ENCODE measurements at places on chromosomes 2 and 18. TPM values are rescaled to one million over a fixed set of nuclear protein-coding genes. Genes with fewer than 3 reads are reported as not detected.

AGXT gene
- total RNA-seq = not detected

SMCHD1 gene
- total RNA-seq = 47.3 TPM

CHRNA1 gene
- total RNA-seq = 0.90 TPM

EMX1 gene
- not detected for total RNA-seq

MAP3K19 gene
- not detected for total RNA-seq

DNA sequence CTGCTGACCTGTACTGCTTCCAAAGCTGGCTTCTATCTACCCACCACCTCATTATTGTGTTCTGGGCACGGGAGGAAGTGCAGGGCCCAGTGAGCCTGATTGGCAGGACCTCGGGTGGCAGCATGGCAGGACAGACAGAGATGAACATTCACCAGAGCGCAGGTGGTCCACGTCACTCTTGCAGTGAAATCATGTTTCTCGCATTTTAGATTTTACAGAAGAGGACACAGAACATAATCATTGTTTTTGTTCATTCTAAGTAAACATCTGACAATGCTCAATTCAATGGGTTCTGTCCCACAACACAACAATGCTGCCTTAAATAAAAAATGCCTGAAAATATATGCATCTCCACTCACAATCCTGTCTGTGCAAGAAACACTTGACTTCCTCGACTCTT lies 11.5 kb upstream of the BIN1 start:
- H3K27ac ChIP-seq = no peak overlapping the region
- no peaks in the 10 kb centered on the region for H3K36me3 ChIP-seq
- DNase-seq = no peak
- peaks cover 13% of the 10 kb centered on the region for H3K27me3 ChIP-seq

DNA sequence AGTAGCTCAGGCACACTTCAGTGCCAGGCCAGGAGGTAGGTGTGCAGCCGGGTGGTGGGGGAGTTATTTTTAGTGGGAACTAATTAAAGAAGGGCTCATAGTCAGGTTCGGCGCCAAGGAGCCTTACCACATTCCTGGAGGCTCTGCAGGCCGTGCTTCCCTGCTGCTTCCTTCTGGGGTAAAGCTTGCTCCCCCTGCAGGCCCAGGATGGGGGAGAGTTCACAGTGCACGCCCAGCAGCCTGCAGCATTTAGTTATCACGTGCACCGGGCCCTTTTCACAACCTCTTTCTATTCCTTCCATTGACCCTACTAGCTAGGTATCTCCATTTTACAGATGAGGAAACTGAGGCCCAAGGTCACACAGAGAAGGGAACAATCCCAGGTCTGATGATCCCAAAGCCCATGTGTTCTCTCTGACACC lies 2.5 kb downstream of the KCNF1 start:
- no peaks in the 10 kb centered on the region for H3K27me3 ChIP-seq
- H3K36me3 ChIP-seq = no peaks in the 10 kb centered on the region
- no peak for DNase-seq

DNA sequence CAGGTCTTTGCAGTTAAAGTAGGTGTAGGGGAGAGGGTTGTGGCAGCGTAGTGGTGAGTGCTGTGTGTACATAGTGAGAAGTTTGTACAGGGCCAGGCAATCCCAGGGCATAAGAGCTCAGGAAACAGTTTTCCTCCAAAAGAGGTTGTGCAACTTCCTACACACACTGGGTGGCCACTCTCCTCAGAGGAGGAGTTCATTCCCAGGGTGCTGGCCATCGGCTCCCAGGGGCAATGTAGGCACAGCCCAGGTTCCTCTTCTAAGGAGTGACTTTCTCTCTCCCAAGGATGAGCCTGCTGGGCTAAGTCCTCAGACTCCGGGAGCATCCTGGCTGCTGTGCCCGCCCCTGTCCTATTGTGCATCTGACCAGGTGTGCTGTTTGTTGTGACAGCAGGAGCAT lies 3.0 kb downstream of the ACOXL start:
- no peak overlapping the region for H3K4me3 ChIP-seq
- H3K36me3 ChIP-seq = no peaks in the 10 kb centered on the region
- H3K27me3 ChIP-seq = peaks cover 62% of the 10 kb centered on the region
- no peak for DNase-seq

- DNase-seq = peak; percentile 78
- 0 out of 2 replicates have a peak overlapping the region, but pooled peaks have one; percentile 14 for H3K27ac ChIP-seq
- H3K4me1 ChIP-seq = peaks cover 5% of the 10 kb centered on the region
Observed at GRCh38 chr2:42117923-42118753, 51.0 kb upstream of the EML4 start.

DNA sequence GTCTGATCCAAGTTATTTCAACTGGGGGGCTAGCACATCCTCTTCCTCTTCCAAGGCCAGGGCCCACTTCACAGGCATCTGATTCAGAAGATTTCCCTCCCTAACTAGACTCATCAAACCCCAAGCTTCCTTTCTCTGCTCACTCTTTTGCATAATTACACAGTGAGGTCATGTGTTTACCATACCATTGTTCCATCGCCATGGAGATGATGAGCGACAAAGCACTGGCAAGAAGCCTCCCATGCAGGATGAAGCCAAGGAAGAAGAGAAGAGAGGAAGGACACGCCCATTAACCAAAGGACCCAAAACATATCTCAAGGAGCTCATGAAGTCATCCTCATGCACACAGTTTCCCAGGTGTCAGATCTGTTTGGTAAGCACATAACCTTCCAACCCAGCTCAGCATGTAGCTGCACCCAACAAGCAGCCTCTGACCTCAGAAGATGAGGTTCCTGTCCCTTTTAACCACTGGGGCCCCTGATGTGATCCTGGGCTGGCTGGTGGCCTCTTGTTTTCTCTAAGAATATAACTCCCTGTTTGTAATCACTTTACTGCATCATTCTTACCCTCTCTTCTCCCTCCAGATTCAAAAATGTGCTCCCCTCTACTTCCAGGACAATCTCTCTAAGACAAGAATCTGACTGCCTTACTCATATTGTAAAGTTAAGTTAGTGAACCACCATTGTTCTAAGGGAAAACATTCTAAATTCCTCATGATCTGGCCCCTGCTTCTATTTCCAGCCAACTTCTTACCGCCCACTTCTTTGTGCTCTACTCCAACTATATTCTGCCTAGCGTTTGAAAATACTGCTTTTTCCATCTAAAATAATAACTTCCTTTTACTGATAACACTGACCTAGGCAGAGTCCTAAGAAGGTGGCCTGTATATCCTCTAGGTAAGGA lies 190.1 kb downstream of the TTC32 start:
- H3K27me3 ChIP-seq = no peaks in the 10 kb centered on the region
- no peaks in the 10 kb centered on the region for H3K36me3 ChIP-seq
- H3K4me1 ChIP-seq = peaks cover 8% of the 10 kb centered on the region
- H3K4me3 ChIP-seq = no peak overlapping the region

GRCh38 chr2:220440731-220441130 lies 813.3 kb downstream of the SLC4A3 start:
- H3K27me3 ChIP-seq = no peaks in the 10 kb centered on the region
- no peak overlapping the region for H3K27ac ChIP-seq
- no peak overlapping the region for H3K4me3 ChIP-seq
- H3K36me3 ChIP-seq = no peaks in the 10 kb centered on the region

DNA sequence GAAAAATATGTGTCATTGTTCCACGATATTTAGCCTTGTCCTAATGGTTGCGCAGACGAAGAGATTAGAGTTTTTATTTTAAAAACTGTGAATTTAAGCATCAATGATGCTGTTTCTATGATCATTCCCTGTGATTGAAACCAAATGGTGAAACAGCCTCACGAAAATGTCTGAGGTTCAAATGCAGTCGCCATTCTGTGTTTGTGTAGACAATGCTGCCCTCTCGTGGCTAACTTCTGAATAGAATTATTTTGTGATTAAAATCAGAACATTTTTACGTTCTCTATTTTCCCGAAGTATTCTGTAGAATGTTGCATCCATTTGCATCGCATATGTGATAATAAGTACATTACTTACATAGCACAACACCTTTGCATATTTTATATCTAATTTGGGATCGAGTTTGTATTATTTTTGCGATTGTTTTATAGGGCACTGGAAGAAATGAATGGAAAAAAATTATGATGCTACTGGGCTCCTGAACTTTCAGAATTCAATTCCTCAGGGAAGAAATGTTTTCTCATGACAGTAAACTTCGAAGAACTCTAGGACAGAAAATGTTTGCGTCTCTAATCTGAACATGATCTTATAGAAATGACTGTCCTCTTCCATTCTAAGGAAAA lies 54.8 kb upstream of the CREB1 start:
- H3K36me3 ChIP-seq = no peaks in the 10 kb centered on the region
- peak; percentile 68 for DNase-seq
- no peaks in the 10 kb centered on the region for H3K27me3 ChIP-seq
- peaks cover 10% of the 10 kb centered on the region for H3K4me1 ChIP-seq
- H3K4me3 ChIP-seq = no peak overlapping the region

- DNase-seq = peak; percentile 82
- no peaks in the 10 kb centered on the region for H3K36me3 ChIP-seq
- H3K4me1 ChIP-seq = peaks cover 15% of the 10 kb centered on the region
- H3K4me3 ChIP-seq = no peak overlapping the region
- H3K27ac ChIP-seq = 0 out of 2 replicates have a peak overlapping the region, but pooled peaks have one; percentile 30
Observed at GRCh38 chr2:9941196-9941995, 10.1 kb upstream of the GRHL1 start.

- no peaks in the 10 kb centered on the region for H3K36me3 ChIP-seq
- peak overlapping the region; percentile 91 for H3K4me3 ChIP-seq
- peak overlapping the region; percentile 91 for H3K27ac ChIP-seq
- peak; percentile 21 for DNase-seq
- H3K27me3 ChIP-seq = no peaks in the 10 kb centered on the region
Observed at GRCh38 chr2:26243470-26244308, 743 bp downstream of the HADHA start.

DNA sequence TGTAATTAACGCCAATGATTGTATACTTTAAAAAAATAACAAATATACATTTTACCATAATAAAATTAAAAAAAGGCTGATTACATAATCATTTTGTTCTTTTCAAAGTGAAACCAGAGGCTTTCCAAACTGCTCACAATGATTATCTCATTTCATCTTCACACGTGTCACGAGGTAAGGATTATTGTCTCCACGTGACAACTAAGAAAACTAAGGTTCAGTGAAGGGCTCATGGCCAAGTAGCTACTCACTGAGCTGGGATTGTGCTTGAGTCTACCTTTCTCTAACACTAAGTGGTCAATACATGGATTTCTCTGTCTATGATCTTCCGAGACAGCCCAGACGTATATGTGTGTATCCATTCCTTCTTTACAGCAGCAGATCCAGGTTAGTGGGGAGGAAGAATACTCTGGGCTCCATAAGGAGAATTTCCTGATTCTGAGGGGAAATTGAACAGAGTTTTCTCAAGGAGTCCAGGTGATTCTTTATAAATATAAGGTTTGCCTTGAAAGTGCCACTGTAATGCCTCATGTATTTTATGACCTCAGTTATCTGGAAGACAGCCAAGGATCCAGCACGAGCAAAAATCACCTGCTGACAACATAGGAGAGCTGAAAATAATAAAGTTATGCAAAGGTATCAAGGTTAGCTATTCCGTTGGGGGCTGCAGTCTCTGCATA lies 25.6 kb upstream of the ACSL3 start:
- H3K4me3 ChIP-seq = no peak overlapping the region
- H3K27me3 ChIP-seq = peaks cover under 1% of the 10 kb centered on the region
- no peak for DNase-seq
- no peaks in the 10 kb centered on the region for H3K36me3 ChIP-seq
- no peak overlapping the region for H3K27ac ChIP-seq
- peaks cover 4% of the 10 kb centered on the region for H3K4me1 ChIP-seq

DNA sequence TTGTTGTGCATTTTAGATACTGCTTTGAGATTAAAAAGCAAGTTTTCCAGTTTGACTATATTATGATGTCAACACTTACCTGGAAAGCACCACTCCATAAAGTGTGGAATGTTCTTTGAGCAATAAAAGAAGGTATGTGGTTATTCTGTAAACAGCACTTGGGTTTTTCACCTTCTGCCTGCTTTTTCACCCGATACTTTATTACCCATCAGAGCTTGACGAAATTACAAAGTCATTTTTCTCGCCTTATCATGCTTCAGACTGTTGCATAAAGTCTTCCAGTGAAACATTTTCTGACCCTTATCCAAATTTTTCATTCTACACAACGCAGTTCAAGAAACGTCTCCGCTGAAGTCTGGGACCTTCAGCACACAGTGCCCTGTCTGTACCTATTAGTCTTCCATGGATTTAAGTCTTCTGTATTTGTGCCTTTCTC lies 25.2 kb downstream of the CAB39 start:
- H3K4me3 ChIP-seq = no peak overlapping the region
- peaks cover 13% of the 10 kb centered on the region for H3K4me1 ChIP-seq
- H3K27me3 ChIP-seq = no peaks in the 10 kb centered on the region
- H3K36me3 ChIP-seq = peaks cover 7% of the 10 kb centered on the region

- H3K27ac ChIP-seq = no peak overlapping the region
- H3K27me3 ChIP-seq = no peaks in the 10 kb centered on the region
- H3K4me1 ChIP-seq = no peaks in the 10 kb centered on the region
- H3K36me3 ChIP-seq = no peaks in the 10 kb centered on the region
- DNase-seq = no peak
Observed at GRCh38 chr2:6723865-6724604, 141.7 kb downstream of the CMPK2 start.

DNA sequence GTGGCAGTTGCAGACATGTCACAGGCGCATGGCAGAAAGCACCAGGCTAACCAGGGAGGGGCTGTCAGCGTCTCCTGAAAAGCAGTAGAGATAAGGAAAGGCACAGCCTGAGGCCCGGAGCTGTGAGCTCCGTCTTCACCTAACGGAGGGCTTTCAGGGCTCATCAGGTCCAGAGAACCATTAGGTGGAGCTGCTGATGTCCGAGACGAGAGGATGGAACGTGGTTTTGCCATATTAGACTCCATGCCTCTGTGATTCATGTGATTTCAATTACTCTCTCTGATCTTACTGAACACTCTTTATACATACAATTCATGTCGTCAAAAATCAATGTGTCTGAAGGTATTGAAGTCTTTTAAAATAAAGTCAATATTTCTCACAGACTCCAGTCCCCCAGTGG lies 120.3 kb upstream of the RAB6C start:
- no peak for DNase-seq
- no peaks in the 10 kb centered on the region for H3K36me3 ChIP-seq
- H3K4me1 ChIP-seq = no peaks in the 10 kb centered on the region

DNA sequence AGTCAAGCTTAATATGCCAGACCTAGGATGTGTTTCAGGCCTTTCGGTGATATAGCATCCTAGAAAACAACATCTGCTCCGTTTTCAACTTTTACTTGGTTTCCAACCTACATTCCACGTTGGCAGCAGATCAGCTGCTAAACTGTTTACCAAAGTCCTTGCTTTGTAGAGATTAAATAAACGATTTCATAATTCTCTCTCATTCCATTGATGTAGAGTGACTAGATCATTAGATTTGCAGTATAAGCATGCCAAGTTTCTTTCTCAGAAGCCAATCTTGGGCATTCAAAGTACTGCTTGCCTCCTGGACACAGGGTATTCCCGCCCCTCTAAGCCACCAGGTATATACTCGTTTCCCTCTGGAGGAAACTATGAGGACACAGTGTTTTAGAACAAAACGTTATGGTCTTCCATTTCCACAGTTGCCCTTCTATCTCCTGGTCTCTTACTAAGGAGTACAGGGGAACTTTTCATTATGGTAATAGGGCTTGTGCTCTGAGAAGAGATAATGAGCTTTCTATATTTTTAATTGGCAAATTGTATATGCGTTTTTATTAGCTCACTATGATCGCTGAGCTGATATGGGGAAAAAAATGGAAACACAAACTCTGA lies 10.5 kb upstream of the INSIG2 start:
- H3K27me3 ChIP-seq = peaks cover 35% of the 10 kb centered on the region
- H3K36me3 ChIP-seq = no peaks in the 10 kb centered on the region
- H3K27ac ChIP-seq = no peak overlapping the region
- H3K4me1 ChIP-seq = no peaks in the 10 kb centered on the region
- no peak overlapping the region for H3K4me3 ChIP-seq

- H3K36me3 ChIP-seq = no peaks in the 10 kb centered on the region
- no peak overlapping the region for H3K27ac ChIP-seq
- no peaks in the 10 kb centered on the region for H3K27me3 ChIP-seq
- H3K4me3 ChIP-seq = no peak overlapping the region
Observed at GRCh38 chr2:7411691-7412090, 494.5 kb downstream of the RNF144A start.

GRCh38 chr2:133296401-133296800 lies 271.9 kb downstream of the NCKAP5 start:
- peak; percentile 30 for DNase-seq
- peaks cover 7% of the 10 kb centered on the region for H3K4me1 ChIP-seq
